ENCODE measurements at places on chromosomes 11 and 22.

DNA sequence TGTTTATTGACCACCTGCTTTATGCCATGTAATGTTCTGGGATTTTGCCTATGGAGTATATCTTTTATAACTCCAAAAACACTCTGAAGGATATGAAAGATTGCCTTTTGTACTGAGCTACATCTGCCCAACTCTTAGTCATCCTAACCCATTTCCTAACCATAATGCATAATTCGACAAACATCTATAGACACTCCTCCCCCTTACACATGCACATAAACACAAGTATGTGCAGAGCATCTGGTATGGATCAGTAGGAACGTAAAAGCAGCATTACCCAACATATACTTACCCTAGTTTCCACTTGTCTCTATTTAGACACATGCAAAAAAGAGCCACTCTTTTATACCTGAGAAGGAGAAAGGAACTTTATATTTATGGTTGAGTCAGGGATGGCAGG, 272.8 kb downstream of the FAM76B start:
- DNase-seq: no peak

DNA sequence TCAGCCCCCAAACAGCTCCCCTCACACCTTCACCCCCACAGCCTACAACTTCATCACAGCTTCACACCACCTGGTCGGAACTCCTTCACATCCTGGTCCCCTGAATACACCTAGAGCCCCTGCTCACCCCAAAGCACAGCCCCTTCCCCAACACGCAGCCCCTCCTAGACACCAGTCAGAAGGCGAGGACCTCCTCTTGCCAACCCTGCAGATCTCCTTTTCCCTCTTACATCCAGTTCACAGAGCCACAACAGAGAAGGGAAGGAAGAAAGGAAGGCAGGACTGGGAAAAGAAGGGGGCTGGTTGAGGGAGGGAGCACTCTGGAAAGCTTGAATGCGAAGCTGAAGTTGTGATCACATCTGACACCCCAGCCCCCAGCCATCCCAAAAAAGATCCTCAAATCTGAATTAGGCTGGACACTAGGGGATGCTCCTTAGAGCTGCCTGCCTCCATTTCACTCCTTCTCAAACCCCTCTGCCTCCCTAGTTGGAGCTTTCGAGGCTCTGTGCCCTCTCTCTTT, 629 bp downstream of the CCKBR start:
- DNase-seq: no peak

GRCh38 chr22:17100621-17101020, 15.8 kb downstream of the IL17RA start:
- DNase-seq: no peak

GRCh38 chr11:30821438-30821965, 235.3 kb upstream of the MPPED2 start:
- no peak for DNase-seq

DNA sequence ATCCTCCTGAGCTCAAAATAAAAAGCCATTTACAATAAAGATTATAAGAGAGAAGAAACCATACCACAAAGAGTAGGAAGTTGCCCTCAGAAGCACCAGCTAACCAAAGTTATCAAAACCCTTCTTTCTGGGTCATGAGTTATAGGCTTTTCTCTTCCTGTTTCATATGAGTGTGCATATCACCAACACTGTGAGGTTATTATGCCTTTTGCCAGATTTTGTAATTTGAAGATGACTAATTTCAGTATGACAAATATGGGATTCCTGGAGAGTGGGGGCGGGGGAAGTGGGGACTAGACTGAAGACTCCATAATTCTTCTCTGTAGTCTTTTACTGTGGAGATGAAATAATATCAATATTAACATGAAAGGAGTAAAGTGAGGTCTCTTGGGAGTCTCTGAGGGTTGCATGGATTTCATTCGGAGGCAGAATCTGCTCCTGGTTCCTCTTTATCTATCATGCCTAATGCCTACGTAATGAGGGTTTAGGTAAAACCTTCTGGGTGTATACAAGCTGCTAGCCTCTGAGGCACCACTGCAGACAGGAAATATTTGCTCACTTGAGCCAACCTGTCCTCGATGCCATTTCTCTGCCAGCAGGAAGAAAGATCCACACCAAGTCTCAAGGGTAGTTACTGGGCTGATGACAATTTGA, 2.1 kb downstream of the LPXN start:
- DNase-seq: peak; percentile 81

- DNase-seq: no peak
Observed at GRCh38 chr11:79694368-79694767, 253.5 kb upstream of the TENM4 start.

DNA sequence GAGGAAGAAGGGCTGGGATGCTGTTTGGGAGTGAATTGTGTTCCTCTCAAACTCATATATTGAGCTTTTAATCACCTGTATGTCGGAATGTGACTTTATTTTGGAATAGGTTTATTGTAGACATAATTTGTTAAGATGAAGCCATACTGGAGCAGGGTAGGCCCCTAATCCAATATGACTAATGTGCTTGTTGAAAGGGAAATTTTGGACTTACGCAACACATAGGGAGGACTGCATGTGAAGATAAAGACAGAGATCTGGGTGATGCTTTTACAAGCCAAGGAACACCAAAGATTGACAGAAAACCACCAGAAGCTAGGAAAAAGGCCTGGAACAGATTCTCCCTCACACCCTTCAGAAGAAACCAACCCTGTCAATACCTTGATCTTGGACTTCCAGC, 43.2 kb upstream of the OVCH2 start:
- no peak for DNase-seq

- no peak for DNase-seq
Observed at GRCh38 chr11:41307296-41308080, 152.0 kb downstream of the LRRC4C start.

DNA sequence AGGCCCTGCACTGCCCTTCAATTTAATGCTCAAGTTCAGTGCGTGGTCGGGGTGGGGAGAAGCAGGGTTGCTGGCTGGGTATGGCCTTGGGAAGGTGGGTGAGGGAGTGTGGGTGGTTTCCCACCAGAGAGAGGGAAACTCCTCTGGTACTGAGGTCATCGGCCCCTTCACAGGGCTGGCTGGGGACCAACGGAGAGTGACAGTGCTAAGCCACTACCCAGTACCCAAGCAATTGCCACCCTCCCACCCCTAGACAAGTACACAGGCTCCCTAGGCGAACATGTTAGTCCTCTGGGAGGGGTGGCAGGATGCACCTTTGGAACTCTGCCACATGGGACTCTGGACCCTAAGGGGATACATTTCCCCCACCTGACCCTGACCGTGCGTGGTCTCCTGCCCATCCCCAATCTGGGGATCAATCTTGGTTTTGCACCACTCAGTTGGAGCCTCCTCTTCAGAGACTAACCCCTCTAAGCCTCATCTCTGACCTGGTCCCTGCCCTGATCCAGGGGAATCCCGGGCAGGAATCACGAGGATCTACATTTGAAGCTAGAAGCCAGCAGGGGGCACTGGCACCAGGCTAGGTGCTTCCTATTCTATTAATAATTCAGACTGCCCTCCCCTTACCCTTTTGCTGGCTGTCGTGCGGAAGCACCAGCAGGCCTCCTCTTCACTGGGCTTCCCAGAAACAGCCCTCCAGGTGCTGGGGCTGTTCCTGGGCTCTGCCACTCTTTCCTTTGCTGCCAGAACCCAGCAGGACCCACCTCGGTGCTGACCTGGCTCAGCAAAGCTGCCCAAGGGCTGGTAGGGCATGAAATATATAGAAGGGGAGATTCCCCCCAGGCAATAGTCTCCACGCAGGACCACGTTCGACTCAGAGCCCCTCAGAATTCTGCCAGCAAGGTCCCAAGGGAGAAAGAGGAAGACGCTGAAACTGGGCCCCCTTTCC, 377.7 kb downstream of the TENM4 start:
- DNase-seq: no peak

DNA sequence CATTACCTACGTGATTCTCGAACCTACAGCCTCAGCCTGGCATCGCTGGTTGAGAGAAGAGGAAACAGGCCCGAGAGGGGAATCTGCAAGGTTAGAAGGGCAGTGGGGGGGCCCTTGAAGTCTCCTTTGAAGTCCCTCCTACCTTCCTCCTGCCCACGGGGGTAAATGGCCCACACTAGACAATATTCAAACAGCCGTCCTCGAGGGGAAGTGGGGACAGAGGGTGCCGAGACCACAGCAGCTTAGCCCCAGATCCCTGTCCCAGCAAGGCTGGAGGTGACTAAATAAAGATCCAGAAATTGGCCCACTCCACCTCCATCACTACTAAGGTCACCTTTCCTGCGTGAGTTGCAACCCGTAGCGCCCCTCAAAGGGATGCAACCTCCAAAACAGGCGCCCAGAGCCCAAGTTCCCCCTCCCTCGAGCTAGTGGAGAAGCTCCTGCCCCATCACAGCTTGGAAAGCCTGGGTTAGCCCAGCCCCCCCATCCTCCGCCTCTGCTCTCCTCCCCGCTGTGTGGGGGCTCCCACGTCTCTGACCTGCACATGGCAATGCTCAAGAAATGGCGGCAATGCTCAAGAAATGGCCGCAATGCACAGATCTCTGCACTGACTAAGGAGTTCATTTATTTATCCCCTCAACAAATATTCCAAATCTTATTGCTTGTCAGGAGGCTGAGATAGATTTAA, 788 bp upstream of the RASL10A start:
- DNase-seq: no peak

- DNase-seq: no peak
Observed at GRCh38 chr11:44865866-44866272, 84.8 kb downstream of the TP53I11 start.

GRCh38 chr11:44033856-44034255, 13.9 kb upstream of the ACCSL start:
- no peak for DNase-seq

GRCh38 chr11:123185326-123185725, 9.7 kb downstream of the CLMP start:
- no peak for DNase-seq

- peak; percentile 37 for DNase-seq
Observed at GRCh38 chr11:63445720-63446119, 45.2 kb downstream of the PLAAT5 start.

- no peak for DNase-seq
Observed at GRCh38 chr11:72292106-72292785, 48.3 kb upstream of the PHOX2A start.

- DNase-seq: no peak
Observed at GRCh38 chr22:47807506-47807905, 1045.1 kb downstream of the TBC1D22A start.

- no peak for DNase-seq
Observed at GRCh38 chr11:44858796-44859527, 91.7 kb downstream of the TP53I11 start.

GRCh38 chr11:76076749-76077148, 129.6 kb downstream of the WNT11 start:
- DNase-seq: no peak

DNA sequence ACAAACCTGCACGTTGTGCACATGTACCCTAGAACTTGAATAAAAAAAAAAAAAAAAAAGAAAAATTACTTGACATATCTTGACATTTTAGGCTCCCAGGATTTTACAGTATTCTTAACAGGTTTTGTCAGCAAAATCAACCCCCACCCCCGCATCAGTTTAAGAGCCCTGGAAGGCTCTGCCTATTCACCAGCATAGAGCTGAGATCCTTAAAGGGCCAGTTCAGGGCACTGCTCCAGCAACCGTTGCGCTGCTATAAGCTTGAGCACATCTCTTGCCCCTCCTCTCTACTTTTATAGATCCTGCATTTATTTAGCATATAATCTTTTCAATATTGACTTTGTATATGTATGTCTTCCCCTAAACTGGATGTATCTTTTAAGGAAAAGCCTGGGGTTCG, 697 bp upstream of the PAFAH1B2 start:
- peak; percentile 47 for DNase-seq

DNA sequence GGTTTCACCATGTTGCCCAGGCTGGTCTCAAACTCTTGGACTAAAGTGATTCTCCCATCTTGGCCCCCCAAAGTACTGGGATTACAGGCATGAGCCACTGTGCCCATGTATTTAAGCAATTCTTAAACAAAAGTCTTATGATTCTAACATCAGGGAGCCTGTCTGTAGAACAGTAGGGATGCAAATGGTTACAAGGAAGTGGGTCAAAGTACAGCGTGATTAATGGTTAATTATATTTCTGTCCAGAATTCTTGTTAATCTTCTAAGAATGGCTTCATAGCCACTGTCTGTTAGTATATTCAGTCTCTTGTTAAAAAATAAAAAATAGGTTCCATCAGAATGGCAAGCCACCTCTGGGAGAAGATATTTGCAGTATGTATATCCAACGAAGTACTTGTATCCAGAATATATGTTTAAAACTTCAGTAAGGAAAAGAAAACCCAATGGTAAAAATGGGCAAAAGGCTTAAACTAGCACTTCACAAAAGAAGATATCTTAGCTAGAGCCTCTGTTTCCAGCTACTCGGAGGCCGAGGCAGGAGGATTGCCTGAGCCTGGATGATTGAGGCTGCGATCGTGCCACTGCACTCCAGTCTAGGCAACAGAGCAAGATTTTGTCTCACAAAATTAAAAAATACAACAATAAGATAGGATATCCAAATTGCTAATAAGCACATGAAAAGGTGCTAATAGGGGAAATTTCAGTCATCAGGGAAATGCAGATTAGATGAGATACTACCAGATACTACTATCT, 22.9 kb downstream of the ATG13 start:
- DNase-seq: no peak

GRCh38 chr11:115873813-115874212, 369.6 kb upstream of the CADM1 start:
- no peak for DNase-seq

DNA sequence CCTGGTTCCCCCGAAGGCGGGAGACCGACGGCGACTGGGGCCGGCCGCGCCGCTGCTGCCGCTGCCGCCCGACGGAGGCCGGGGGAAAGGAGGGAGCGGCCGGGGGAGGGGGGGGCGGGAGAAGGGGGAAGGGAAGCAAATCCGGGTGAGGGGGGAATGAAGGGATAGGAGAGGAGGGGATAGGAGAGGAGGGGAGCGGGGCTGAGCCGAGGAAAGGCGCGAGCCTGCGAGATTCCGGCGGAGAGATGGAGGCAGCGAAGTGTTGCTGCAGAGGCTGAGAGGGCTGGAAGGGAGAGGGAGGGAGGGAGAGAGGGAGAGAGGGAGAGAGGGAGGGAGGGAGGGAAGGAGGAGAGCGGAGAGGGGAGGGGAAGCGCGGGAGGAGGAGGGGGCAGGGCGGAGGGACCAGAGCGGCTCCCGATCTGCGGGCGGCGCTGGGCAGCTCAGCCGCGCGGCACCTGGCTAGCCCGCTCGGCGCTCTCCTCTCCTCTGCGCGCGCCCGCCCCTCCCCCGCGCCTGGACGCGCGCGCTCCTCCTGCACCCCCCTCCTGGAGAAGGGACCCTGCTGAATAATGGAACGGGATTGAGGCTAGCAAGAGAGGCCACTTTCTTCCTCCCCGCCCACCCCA, 52.3 kb downstream of the SLC22A12 start:
- no peak for DNase-seq

DNA sequence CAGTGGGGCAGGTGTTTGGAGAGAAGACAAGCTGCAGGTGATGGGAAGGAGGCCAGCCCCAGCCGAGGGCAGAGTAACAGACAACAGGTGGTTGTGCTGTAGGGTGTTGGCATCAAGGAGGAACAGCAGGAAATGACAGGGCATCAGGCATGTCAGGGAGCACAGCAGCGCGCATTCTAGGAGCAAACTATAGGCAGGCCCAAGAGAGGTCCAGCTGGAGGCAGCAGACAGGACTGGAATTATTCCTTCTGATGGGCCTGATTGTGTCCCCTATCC, 13.6 kb downstream of the ADM start:
- DNase-seq: no peak
